ENCODE measurements at places on chromosomes 6 and 20. TPM values are rescaled to one million over a fixed set of nuclear protein-coding genes. Genes with fewer than 3 reads are reported as not detected.

DNA sequence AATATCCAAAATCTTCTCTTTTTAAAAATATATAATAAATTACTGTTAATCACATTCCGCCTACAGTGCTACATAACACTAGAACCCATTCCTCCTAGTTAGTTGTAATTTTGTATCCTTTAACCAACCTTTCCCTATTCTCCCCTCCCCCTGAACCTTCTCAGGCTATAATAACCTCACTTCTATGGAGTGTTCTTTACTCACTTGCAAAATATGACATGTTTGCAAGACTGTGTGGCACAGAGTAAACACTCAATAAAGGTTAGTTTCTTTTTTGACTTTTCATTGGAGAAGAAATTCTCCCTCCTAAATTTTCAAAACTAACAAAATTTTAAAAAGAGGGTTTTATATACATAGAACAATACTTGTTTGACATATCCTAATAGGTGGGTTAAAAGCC lies 147.0 kb downstream of the FOXA2 start:
- H3K36me3 ChIP-seq: no peaks in the 10 kb centered on the region
- H3K4me1 ChIP-seq: peaks cover 2% of the 10 kb centered on the region
- H3K4me3 ChIP-seq: no peak overlapping the region
- DNase-seq: no peak
- H3K27me3 ChIP-seq: no peaks in the 10 kb centered on the region
- no peak overlapping the region for H3K27ac ChIP-seq

DNA sequence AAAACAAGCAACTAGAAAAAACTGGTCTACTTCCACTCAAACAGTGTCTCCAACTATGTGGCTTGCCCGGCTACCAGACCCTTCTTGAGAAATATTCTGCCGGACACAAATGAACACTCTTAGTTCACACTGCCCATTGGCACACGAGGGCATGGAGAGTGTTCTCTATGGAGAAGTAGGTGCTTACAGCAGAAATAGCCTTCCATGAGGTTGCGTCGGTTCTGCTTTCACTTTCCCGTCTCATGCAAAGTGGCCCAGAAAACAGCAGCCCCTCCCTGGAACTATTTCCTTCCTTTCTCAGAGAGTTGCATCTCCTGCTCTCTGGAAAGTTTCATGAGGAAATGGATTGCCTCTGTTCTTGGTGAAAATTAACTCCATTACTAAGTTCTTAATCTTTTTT lies 9.5 kb upstream of the HLA-DOA start:
- no peak overlapping the region for H3K4me3 ChIP-seq
- no peak overlapping the region for H3K27ac ChIP-seq
- peak; percentile 2 for DNase-seq

DNA sequence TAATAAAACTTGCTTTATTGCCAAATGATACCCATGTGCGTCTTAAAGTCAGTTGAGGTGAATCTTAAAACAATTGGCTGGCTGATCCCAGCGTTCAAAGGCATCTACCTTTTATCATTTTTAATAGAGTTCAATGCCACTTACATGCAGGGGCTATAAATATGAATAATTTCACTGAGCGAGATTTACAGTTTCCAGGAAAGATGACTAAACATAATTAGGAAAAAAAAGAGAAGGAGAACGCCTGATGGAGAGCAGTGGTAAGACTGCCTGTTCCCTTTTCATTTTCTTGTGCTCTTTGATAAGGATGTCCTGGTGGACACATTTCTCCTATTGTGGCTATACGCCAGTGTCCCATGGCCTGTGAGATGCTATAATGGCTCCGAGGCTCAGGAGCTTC lies 139.9 kb upstream of the SLC22A23 start:
- peaks cover 24% of the 10 kb centered on the region for H3K27me3 ChIP-seq
- H3K4me1 ChIP-seq: no peaks in the 10 kb centered on the region
- DNase-seq: no peak
- H3K36me3 ChIP-seq: no peaks in the 10 kb centered on the region
- H3K4me3 ChIP-seq: no peak overlapping the region

Gene SNRNP48
- total RNA-seq: 18.6 TPM

DNA sequence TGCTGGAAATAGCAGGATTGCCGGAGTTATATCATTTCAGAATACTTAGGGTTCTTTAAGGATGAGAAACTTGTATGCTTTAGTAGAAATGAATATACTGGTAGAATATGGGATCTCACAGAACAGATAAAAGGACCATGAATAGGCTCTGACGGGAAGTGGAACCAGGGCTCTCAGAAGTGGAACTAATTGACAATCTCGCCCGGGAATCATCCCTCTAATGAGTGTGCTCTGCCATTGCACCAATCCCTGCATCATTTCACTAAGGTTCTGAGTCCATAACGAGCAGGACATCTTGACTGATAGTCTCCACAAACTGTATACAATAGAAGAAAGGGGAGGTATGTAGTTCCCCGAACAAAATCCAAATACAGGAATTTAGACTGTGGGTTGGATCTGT lies 150.1 kb downstream of the COL9A1 start:
- DNase-seq: no peak
- H3K4me1 ChIP-seq: no peaks in the 10 kb centered on the region
- no peak overlapping the region for H3K27ac ChIP-seq
- no peak overlapping the region for H3K4me3 ChIP-seq

DNA sequence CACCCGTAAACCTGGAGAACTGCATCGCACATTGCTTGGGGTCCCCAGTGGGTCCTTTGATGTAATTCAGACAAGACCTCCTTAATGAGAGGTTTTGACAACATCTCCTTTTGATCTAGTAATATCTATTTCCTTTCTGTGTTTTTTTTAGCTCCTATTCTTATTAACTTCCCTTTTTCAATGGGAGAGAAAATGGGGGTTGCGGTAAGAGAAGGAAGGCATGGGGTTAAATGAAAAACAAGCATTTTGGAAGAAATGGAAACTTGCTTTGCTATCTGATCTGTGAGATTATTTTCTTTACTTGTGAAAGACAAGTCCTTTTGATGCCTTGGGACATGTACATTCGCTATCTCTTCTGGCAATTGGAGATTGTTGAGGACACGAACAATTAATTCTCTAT lies 418.6 kb upstream of the MAN1A1 start:
- no peak overlapping the region for H3K4me3 ChIP-seq
- no peak overlapping the region for H3K27ac ChIP-seq
- no peak for DNase-seq
- no peaks in the 10 kb centered on the region for H3K27me3 ChIP-seq
- H3K4me1 ChIP-seq: no peaks in the 10 kb centered on the region
- no peaks in the 10 kb centered on the region for H3K36me3 ChIP-seq

DNA sequence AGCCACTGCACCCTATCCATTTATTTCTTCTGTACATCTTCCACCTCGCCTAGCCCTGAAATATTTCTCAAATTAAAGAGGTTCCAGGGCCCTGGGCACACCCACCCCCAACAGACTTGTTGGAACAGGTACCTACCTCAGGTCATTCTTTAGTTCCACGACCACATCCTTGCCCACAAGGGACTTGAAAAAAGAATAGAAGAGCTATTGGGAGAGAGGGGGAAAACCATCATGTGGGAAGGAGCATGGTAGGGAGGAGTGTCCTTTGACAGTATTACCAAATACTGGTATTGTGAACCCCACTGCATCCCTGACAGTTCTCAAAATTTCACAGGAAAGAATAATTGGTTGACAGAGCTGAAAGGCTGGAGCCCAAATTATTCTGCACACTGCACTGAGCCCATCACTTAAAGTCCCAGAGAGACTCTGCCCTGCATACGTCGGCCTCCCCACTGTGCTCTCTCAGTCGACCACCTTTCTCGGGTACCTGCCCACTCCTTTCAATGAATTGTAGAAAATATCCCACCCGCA lies 762 bp downstream of the LSM2 start:
- H3K4me3 ChIP-seq: peak overlapping the region; percentile 66
- H3K4me1 ChIP-seq: peaks cover 28% of the 10 kb centered on the region
- peak overlapping the region; percentile 86 for H3K27ac ChIP-seq
- peaks cover 43% of the 10 kb centered on the region for H3K36me3 ChIP-seq
- no peaks in the 10 kb centered on the region for H3K27me3 ChIP-seq

- H3K4me1 ChIP-seq: no peaks in the 10 kb centered on the region
- no peak for DNase-seq
- H3K4me3 ChIP-seq: no peak overlapping the region
- H3K27ac ChIP-seq: no peak overlapping the region
- no peaks in the 10 kb centered on the region for H3K27me3 ChIP-seq
These were observed 300.4 kb downstream of the KIF16B start for GRCh38 chr20:16272780-16273360.

DNA sequence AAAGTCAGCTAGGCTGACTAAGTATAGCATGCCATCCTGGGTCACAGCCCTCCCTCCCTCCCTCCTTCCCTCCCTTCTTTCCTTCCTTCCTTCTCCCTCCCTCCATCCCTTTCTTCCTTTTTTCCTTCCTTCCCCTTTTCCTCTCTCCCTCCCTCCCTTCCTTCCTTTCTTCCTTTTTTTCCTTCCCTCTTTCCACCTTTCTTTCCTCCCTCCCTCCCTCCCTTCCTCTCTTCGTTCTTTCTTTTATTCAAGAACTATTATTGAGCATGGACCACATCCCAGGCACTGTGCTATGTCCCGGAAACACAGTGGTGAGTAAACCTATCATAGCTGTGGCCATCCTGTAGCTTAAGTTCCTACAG lies 106.2 kb upstream of the BACH2 start:
- H3K36me3 ChIP-seq: no peaks in the 10 kb centered on the region
- H3K4me1 ChIP-seq: peaks cover 33% of the 10 kb centered on the region
- H3K27ac ChIP-seq: no peak overlapping the region
- no peak for DNase-seq

Gene ADGRB3
- 3.9 TPM for total RNA-seq

Gene PERP
- total RNA-seq: 0.27 TPM

GRCh38 chr6:79984261-79984660 lies 20.2 kb upstream of the TTK start:
- H3K36me3 ChIP-seq: no peaks in the 10 kb centered on the region
- no peaks in the 10 kb centered on the region for H3K4me1 ChIP-seq
- no peak overlapping the region for H3K4me3 ChIP-seq
- no peaks in the 10 kb centered on the region for H3K27me3 ChIP-seq
- no peak for DNase-seq

GRCh38 chr6:124479991-124480430 lies 482.2 kb upstream of the RNF217 start:
- H3K4me3 ChIP-seq: no peak overlapping the region
- DNase-seq: no peak
- no peaks in the 10 kb centered on the region for H3K27me3 ChIP-seq
- H3K36me3 ChIP-seq: no peaks in the 10 kb centered on the region

GRCh38 chr6:35047265-35048011 lies 93.7 kb downstream of the TCP11 start:
- H3K4me1 ChIP-seq: peaks cover 5% of the 10 kb centered on the region
- H3K36me3 ChIP-seq: no peaks in the 10 kb centered on the region
- H3K27ac ChIP-seq: no peak overlapping the region
- no peak overlapping the region for H3K4me3 ChIP-seq
- no peak for DNase-seq
- H3K27me3 ChIP-seq: no peaks in the 10 kb centered on the region

Gene MOG
- total RNA-seq: not detected

Gene HLA-A
- total RNA-seq: 3.3 TPM

GRCh38 chr6:4059115-4059777 lies 19.7 kb downstream of the FAM217A start:
- peak overlapping the region; percentile 59 for H3K27ac ChIP-seq
- H3K4me3 ChIP-seq: no peak overlapping the region
- peak; percentile 65 for DNase-seq
- peaks cover 100% of the 10 kb centered on the region for H3K36me3 ChIP-seq
- peaks cover 6% of the 10 kb centered on the region for H3K4me1 ChIP-seq

GRCh38 chr6:13035606-13036005 lies 292.7 kb downstream of the TBC1D7 start:
- no peak for DNase-seq
- no peaks in the 10 kb centered on the region for H3K27me3 ChIP-seq
- H3K4me1 ChIP-seq: no peaks in the 10 kb centered on the region

Gene HLA-DMA
- 0.47 TPM for total RNA-seq

DNA sequence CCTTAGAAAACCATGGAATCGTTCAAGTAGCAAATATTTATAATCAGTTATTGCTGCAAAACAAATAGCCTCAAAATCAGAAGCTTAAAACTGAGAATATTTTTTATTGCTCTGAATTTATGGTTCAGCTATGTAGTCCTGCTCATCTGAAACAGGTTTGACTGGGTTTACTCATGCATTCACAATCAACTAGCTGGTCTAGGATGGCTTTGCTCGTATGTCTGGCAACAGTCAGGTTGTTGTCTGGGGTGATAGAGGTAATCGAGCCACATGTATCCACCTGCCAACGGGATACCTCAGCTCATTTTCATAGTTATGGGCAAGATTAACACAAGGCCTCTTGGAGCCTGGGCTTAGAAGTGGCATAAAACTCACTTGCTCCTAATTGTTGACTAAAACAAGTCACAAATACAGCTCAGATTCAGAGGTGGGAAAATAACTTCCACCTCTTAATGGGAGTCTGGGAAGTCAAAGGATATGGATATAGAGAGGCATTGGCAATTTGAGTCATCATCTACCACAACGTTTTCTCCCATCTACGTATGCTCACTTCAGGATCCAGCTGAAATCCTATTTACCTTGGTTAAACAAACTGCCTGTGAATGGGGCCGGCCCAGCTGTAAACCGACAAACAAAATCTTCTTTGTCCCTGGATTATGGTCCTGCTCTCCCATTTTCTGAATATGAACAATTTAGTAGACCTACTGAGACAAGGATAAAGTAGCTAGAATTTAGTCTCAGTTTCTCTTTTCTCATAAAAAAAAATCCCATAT lies 54.5 kb upstream of the TENT5A start:
- H3K27me3 ChIP-seq: no peaks in the 10 kb centered on the region
- no peaks in the 10 kb centered on the region for H3K4me1 ChIP-seq
- no peak overlapping the region for H3K27ac ChIP-seq

DNA sequence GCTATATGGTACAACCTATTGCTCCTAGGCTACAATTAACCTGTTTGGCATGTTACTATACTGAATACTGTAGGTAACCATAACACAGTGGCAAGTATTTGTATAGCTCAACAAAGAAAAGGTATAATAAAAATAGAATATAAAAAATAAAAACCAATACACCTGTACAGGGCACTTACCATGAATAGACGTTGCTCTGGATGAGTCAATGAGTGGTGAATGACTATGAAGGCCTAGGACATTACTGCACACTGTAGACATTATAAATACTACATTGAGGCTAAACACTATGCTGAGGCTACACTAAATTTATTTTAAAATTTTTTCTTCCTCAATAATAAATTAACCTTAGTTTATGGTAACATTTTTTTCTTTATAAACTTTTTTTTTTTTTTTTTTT lies 18.6 kb downstream of the ELOVL5 start:
- no peak overlapping the region for H3K27ac ChIP-seq
- DNase-seq: no peak
- H3K4me1 ChIP-seq: peaks cover 43% of the 10 kb centered on the region
- no peak overlapping the region for H3K4me3 ChIP-seq
- peaks cover 43% of the 10 kb centered on the region for H3K36me3 ChIP-seq
- H3K27me3 ChIP-seq: no peaks in the 10 kb centered on the region

- DNase-seq: no peak
- H3K27me3 ChIP-seq: 0 out of 2 replicates have a peak, but pooled peaks cover 3% of the 10 kb centered on the region
- H3K4me1 ChIP-seq: no peaks in the 10 kb centered on the region
- H3K4me3 ChIP-seq: no peak overlapping the region
- no peak overlapping the region for H3K27ac ChIP-seq
- no peaks in the 10 kb centered on the region for H3K36me3 ChIP-seq
These were observed 23.9 kb downstream of the PDE7B start for GRCh38 chr6:135875446-135875845.

- no peak for DNase-seq
- H3K27ac ChIP-seq: no peak overlapping the region
- no peaks in the 10 kb centered on the region for H3K36me3 ChIP-seq
- H3K4me1 ChIP-seq: peaks cover 22% of the 10 kb centered on the region
These were observed 531.8 kb upstream of the JARID2 start for GRCh38 chr6:14713966-14714631.

Gene C20orf204
- 0.67 TPM for total RNA-seq

- H3K4me1 ChIP-seq: no peaks in the 10 kb centered on the region
- no peak for DNase-seq
- no peak overlapping the region for H3K27ac ChIP-seq
- H3K4me3 ChIP-seq: no peak overlapping the region
- no peaks in the 10 kb centered on the region for H3K36me3 ChIP-seq
- no peaks in the 10 kb centered on the region for H3K27me3 ChIP-seq
These were observed 36.5 kb upstream of the GFRAL start for GRCh38 chr6:55290736-55291135.
